Esophagus (tissue), 2 donors: ENCODE measurements at places on chromosomes 1 and 21. TPM values are rescaled to one million over a fixed set of nuclear protein-coding genes. Genes with fewer than 3 reads are reported as not detected.

B3GALT5 gene
- polyA plus RNA-seq = 0.49 TPM

TNNT2 gene
- polyA plus RNA-seq = 7.5 TPM

NPL gene
- polyA plus RNA-seq = 7.2 TPM

CSF3R gene
- 1.9 TPM for polyA plus RNA-seq
